ENCODE measurements at places on chromosomes 3 and 15. TPM values are rescaled to one million over a fixed set of nuclear protein-coding genes. Genes with fewer than 3 reads are reported as not detected.
A peak's percentile ranks its signal among the peaks of the same experiment; 100 is the strongest.

DNA sequence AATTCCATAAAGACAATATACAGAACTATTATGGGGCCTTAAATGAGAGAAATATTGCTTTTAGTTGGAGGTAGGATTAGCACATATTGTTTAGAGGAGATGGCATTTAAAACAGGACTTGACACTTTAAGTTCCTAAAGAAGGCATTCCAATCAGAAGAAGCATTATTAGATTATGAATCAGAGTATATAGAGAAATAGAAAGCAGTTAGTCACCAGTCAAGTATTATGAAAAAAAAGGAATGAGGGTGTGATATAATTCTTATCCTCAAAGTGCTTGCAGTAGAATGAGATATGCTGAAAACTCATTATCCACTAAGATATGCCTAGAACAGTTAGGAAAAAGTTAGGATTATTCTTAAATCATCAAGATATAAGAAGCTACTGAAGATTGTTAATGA lies 456.2 kb downstream of the ZNF385D start:
- DNase-seq, result no peak
- no peaks in the 10 kb centered on the region for H3K36me3 ChIP-seq
- H3K4me3 ChIP-seq, result no peak overlapping the region
- H3K27ac ChIP-seq, result no peak overlapping the region
- H3K4me1 ChIP-seq, result no peaks in the 10 kb centered on the region

GRCh38 chr3:116056280-116056679 lies 389.0 kb downstream of the LSAMP start:
- H3K4me1 ChIP-seq, result no peaks in the 10 kb centered on the region
- no peak for DNase-seq
- H3K27ac ChIP-seq, result no peak overlapping the region
- no peaks in the 10 kb centered on the region for H3K36me3 ChIP-seq
- H3K27me3 ChIP-seq, result no peaks in the 10 kb centered on the region
- no peak overlapping the region for H3K4me3 ChIP-seq

GRCh38 chr3:179546814-179547241 lies 15.9 kb upstream of the ACTL6A start:
- H3K27me3 ChIP-seq, result no peaks in the 10 kb centered on the region
- no peaks in the 10 kb centered on the region for H3K4me1 ChIP-seq
- no peak overlapping the region for H3K4me3 ChIP-seq
- H3K36me3 ChIP-seq, result no peaks in the 10 kb centered on the region
- H3K27ac ChIP-seq, result no peak overlapping the region

DNA sequence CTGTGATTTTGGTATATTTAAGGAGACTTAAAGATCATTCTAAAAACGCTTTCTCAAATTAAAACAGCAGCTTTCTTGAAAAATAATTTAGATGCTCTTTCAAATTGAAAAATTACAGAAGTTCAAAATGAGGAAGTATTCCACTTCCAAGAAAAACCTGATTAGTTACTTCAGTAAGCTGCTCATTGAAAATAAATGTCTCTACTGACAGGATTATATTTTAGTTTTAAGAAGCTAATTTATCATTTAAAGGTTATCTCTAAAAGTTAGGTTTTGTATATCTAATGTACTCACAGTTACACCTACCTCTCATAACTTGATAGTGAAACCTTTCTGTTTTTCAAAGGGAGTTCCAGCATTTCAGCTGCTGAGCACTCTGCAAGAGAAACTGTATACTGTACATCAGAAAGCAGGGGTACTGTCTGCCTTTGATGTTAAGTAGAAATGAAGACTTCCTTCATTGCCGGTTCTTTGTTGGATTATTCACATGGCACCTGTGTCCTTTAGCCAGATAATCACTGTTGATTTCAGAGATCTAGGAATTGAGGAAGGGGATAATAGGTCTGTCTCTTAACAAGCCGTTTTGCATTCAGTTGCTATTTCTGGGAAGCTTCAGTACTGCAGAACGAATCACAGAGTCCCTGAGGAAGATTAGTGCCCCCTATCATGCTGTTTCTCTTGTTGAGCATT lies 161.6 kb downstream of the TCF12 start:
- H3K36me3 ChIP-seq, result no peaks in the 10 kb centered on the region
- no peak overlapping the region for H3K27ac ChIP-seq
- H3K4me3 ChIP-seq, result no peak overlapping the region
- H3K4me1 ChIP-seq, result peaks cover 2% of the 10 kb centered on the region

Gene DYNLT2B
- total RNA-seq, result 10.9 TPM

Gene SPTBN5
- 0.84 TPM for total RNA-seq

GRCh38 chr15:34514251-34514670 lies 69.2 kb downstream of the GOLGA8B start:
- no peaks in the 10 kb centered on the region for H3K36me3 ChIP-seq
- H3K27ac ChIP-seq, result no peak overlapping the region
- H3K4me3 ChIP-seq, result peak overlapping the region; percentile 44
- H3K4me1 ChIP-seq, result no peaks in the 10 kb centered on the region
- peaks cover 12% of the 10 kb centered on the region for H3K27me3 ChIP-seq

DNA sequence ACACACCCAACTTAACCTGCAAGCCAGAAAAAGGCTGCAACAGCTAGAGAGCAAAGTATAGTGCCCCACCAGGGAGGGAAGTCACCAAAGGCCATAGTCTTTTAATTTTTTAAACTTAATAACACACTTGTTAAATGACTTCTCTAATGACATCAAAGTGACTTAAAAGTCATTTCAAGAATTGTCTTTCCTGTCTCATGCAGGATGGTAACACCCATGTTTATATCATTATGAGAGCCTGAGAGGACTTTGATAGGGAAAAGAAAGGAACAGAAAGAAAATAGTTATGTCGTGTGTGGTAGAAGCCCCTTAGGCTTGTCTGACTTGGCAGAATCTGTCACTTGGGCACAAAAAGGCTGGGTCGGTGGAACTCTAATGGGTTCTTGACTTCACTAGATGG lies 57.9 kb upstream of the C2CD4B start:
- H3K27ac ChIP-seq, result no peak overlapping the region
- H3K27me3 ChIP-seq, result no peaks in the 10 kb centered on the region
- no peak for DNase-seq
- H3K36me3 ChIP-seq, result no peaks in the 10 kb centered on the region
- no peaks in the 10 kb centered on the region for H3K4me1 ChIP-seq

DNA sequence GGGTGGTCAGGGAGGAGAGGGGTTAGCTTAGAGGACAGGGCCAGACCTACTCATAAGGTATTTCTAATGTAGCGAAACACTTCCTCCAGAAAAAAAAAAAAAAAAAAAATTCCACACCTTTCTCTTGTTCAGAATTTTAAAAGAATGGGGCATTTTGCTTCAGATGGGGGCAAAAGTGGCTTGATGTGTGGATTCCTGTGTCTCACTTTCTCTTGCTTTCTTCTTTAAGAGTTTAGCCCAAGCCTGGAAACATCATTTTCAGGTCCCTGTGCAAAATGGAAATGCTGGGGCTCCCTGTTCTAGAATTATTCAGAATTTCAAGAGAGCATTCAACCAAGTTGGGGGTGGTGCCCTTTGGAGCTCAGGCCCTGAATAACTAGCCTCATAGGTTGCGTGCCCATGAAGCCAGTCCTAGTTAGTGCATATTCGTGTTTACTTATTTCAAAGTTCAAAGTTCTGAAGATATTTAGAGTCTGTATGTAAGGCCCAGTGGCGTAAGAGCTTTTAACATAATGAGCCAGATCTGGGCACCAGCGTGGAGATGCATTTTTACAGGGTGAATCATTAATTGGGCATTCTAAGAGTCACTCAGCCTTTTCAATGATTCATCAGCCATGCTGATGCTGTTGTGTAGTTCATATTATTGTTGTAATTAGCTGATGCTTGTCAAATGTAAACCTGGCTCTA lies 104.5 kb downstream of the RPLP1 start:
- DNase-seq, result no peak
- no peaks in the 10 kb centered on the region for H3K36me3 ChIP-seq
- H3K27me3 ChIP-seq, result no peaks in the 10 kb centered on the region
- H3K27ac ChIP-seq, result no peak overlapping the region

Gene PLA2G4E
- not detected for total RNA-seq

- H3K36me3 ChIP-seq, result no peaks in the 10 kb centered on the region
- no peak for DNase-seq
- H3K4me1 ChIP-seq, result peaks cover 4% of the 10 kb centered on the region
These were observed 37.8 kb downstream of the EHHADH start for GRCh38 chr3:185215873-185216606.

Data from H1 (cell line).